ENCODE measurements at places on chromosomes 12 and 14. TPM values are rescaled to one million over a fixed set of nuclear protein-coding genes. Genes with fewer than 3 reads are reported as not detected.

Gene NRL
- 1.6 TPM for total RNA-seq

Gene STXBP6
- 21.4 TPM for total RNA-seq

Gene SYNDIG1L
- total RNA-seq = 0.04 TPM

Gene P2RX7
- total RNA-seq = 1.6 TPM

Gene SLC2A13
- 6.4 TPM for total RNA-seq

Gene EPYC
- total RNA-seq = 0.04 TPM

All from muscle of leg (tissue), 16 donors.